CD8-positive, alpha-beta memory T cell (primary cell): ENCODE measurements at places on chromosomes 2 and 18.
A peak's percentile ranks its signal among the peaks of the same experiment; 100 is the strongest.

- DNase-seq, result no peak
Observed at GRCh38 chr2:5125017-5125730, 567.0 kb upstream of the SOX11 start.

DNA sequence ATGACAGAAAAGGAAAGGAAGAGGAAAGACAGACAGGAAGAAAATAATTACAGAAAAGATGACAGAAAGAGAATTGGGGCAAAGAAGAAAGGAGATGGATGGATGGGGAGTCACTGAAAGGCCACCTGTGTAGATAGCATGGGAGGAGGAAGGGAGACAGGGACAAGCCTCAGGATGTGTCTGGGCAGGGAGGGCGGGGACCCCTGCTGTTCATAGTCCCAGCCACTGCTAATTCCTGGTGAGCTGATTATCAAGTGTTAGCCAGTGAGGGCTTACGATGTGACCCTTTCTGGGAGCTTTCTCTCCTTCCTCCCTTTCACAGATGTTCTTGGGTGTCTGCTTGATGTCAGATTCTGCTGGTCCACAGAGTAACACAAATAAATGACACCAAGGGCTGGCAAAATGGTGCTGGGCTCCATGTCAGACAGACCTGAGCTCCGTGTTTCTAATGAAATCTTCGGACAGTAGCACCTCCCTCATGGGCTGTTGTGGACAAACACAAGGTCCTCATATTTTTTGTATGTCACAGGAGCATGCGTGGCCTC lies 13.6 kb downstream of the FHOD3 start:
- DNase-seq, result no peak

DNA sequence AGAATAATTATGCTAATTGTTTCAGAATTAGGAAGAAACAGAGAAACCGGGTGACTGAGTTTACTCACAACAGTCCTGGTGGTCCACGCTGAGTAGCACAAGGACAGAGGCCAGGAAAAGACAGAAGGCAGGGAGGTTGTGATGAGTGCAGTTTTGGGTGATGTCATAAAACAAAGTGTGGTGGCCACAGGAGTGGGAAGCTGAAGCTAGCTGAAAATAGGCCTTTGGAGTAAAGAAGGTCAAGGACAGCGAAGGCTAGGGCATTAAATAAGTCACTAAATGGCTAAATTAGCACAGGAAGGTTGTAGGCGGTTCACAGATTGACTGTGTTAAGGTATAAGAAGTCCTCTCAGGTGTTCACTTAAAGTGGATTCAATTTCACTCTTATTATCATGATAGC lies 120.9 kb upstream of the TTN start:
- no peak for DNase-seq

- DNase-seq, result no peak
Observed at GRCh38 chr2:238498188-238498587, 71.5 kb downstream of the ASB1 start.

- DNase-seq, result no peak
Observed at GRCh38 chr2:66434679-66435548, at the start of gene MEIS1. MEIS1 (plus strand) TSS chr2:66435125; CDS start chr2:66435857, 732 bp downstream.

- no peak for DNase-seq
Observed at GRCh38 chr2:26685989-26686839, 6.3 kb upstream of the KCNK3 start.

- no peak for DNase-seq
Observed at GRCh38 chr2:188776634-188777033, 197.5 kb upstream of the COL3A1 start.

DNA sequence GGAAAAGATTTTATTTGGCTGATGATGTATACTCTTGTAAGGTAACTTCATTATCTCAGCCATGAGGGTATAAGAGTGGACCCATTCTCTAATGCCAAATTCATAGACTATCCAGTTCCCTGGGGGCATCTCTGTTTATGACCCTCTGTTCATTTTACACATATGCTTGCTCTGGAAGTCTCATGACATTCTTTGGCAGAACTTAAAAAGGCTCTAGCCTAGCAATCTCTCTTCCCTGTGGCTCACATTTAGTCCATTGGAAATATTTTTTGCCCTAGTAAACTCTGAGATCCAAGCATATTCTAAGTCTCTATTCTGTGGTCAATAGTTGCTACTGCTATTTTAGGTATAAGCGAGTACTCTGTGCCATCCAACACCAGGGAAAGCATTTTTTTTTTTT lies 1201.8 kb upstream of the ZEB2 start:
- no peak for DNase-seq

DNA sequence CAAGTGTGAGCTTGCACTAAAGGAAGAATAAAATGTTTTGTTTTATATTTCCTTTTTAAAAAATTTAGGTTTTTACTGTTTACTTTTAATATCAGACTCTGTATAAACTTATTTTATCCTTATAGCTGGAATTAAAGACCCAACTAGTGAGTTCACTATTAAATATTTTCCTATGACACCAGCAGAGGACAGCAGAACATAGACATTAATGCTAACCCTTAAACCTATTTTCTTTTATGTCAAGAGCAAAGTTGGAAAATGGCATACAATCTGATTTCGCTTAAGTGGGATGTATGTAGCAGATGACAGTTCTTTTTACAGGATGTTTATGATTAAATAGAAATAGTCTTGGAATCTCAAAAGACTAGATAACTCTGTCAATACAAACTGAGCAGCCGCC lies 188.2 kb upstream of the XIRP2 start:
- no peak for DNase-seq

GRCh38 chr2:33680644-33681363 lies 81.7 kb upstream of the FAM98A start:
- no peak for DNase-seq

DNA sequence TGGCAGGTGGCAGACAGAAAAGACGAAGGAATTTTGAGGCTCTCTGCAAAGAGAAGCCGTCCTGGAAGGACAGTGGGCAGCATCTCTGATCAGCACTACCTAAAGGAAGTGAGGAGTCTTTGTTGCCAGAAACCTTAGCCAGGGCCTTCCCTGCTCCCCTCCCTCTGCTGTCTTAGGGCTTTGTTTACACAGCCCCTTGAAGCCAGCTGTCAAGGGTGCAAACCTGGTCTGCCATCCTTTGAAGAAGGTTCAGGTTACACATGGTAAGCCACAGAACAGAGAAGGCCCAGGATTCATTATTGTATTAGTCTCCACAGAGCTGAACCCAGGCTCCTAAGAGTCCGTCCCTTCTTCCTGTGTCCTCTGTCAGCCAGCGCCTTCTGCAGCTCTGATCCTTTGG lies 356.7 kb downstream of the TGIF1 start:
- DNase-seq, result no peak

DNA sequence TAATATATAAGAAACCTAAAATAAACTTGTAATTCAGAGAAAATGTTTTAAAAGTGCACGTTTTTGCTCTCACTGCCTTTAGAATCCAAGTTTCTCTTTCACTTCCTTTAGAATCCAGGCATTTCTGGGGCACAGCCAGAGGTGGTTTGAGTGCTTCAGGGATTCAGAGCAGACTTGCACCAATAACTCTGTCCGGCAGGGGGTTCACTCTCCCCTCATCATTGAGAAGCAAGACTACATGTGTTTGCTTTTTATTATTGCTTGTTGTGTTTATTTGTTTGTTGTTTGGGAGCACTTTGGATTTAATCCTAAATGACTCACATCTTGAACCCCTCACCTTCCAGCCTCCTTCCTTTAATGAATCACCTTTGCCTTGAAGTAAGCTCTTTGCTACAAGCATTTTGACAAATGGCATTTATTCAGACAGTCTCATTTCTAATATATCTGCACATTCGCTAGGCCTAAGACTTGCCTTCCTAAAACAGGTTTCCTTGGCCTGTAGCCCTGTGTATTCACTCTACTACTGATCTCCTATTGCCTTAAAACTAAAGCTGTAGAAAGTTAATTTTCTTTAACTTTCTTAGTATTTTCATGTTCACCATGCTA lies 233.5 kb upstream of the ATP5MC3 start:
- no peak for DNase-seq

- no peak for DNase-seq
Observed at GRCh38 chr2:108579623-108580022, 45.4 kb downstream of the LIMS1 start.

DNA sequence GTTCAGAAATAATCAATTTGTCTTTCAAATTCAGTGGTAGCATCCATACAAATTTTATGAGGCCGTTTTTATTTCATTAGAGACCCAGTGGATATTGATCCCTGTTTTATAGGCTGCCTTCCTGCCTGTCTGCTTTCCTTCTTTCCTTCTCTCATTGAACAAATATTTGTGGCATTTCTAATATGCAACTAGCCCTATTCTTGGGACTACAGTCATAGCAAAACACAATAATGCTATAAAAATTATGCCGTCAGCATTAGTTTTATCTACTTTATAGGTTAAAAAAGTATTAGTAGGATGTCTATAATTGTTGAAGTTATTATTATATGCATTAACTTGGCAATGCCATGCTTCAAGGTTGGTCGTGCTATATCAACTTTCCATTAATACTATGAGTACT lies 2037.8 kb upstream of the LRRTM1 start:
- no peak for DNase-seq

GRCh38 chr2:178870703-178871102 lies 63.5 kb upstream of the TTN start:
- DNase-seq, result no peak

GRCh38 chr2:197216361-197216979 lies 94.1 kb downstream of the ANKRD44 start:
- no peak for DNase-seq

- DNase-seq, result no peak
Observed at GRCh38 chr18:50038448-50038847, 156.5 kb downstream of the MYO5B start.

GRCh38 chr2:112272669-112273068 lies 2.7 kb upstream of the ZC3H6 start:
- no peak for DNase-seq

DNA sequence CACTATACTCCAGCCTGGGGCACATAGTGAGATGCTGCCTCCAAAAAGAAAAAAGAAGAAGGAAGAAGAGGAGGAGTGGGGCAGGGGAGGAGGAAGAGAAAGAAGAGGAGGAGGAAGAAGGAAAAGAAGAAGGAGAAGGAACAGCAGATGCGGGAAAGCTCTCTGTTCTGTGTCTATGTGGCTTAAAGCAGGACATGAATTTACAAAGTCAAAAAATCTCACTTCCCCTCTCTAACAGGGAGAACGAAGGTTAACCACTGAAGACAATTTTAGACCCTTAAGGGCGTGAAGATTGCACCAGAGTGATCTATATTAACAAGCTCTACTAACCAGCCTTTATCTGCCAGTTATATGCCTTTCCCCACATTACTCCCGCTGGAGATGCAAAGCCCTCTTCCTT lies 258.9 kb downstream of the METTL4 start:
- DNase-seq, result no peak

GRCh38 chr2:232102380-232102779 lies 140.9 kb downstream of the DIS3L2 start:
- no peak for DNase-seq

DNA sequence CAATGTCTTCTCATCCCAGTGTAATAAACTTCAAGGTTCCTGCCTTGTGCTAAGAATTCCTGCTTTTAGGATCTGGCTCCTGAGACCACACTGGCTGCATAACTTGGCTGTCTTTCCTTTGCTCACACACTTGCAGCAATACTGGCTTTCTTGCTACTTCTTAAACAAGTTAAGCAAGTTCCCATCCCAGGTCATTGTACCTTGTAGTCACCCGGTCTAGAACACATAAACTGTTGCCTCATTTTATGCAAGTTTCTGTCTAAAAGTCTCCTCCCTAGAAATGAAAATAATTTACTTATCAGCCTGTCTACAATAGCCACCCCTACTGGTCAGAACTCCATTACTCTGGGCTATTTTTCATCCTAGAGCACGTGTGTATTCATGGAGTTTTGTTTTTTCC lies 887.9 kb upstream of the FAM98A start:
- DNase-seq, result no peak

DNA sequence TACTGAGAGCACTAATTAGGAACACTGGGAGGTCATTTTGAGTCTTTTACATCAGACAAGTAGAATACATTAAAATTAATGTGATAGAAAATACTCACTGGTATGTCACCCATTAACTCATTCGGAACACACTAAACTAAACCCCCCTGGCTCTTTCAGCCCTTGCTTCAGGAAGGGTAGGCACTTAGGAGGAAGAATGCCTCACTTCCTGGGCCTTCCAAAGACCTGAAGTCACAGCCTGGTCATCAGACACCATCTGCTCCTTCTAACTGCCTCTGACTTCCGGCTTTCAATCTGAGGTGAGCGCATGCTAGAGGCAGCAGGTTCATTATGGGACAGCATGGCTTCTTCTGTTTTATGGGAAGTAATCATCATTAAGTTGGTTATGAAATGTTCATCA lies 451.4 kb downstream of the PID1 start:
- DNase-seq, result no peak

GRCh38 chr2:176280867-176281658 lies 11.8 kb downstream of the MTX2 start:
- DNase-seq, result no peak

- DNase-seq, result no peak
Observed at GRCh38 chr2:73983322-73984202, 1.1 kb upstream of the TET3 start.

DNA sequence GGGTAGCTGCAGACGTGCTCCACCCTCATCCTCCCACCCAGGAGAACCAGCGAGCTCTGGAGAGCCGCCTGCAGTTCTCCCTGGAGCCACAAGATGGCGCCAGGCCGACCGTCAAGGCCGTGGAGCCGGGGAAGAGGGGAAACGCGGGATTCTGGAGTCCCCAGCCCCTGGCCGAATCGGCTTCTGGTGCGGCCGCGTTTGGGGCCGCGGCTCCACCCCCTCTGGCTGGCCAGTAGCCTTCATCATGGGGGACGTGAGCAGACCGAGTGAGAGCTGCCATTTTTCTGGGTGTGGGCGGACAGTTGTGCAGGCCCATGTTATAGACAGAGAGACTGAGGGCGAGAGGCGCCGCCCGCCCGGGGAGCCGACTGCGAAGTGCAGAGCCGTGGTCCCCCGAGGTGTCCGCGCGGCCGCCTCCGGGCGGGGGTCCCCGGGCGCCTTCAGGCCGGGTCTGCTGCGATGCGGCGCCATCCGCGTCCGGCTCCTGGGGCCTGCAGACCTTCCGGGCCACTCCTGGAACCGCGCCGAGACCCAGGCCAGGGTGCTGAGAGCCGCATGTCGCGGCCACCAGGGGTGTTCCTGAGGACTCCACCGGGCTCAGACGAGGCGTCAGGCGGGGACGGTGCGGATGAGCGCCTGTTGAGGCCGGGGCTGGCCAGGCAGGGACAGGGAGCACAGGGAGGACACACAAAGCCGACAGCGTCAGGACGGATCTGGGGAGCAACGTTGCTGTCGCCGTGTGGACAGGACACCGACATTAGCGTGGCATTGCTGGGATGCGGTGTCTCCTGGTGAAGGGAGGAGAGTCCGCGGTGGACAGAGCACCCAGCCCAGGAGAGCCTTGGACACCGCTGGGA lies 418.2 kb upstream of the HS6ST1 start:
- peak; percentile 34 for DNase-seq

- no peak for DNase-seq
Observed at GRCh38 chr2:47201224-47201623, 46.1 kb upstream of the STPG4 start.

DNA sequence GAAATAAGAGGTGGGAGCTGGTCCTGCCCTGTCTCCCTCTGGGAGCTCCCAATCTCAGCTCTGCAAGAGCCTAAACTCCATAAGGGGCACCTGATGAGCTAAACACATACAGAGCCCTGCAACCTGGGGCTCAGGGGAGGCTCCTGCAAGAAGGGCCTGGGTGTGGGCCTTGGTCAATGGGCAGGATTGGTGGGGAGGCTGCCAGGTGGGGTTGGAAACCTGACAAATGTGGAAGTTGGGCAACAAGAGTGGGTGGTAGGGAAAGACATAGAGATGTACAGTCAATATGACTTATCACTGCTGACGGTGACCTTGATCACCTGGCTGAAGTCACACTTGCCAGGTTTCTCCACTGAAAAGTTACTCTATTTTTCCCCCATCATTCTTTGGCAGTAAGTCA lies 209.9 kb downstream of the TTC32 start:
- no peak for DNase-seq

- DNase-seq, result no peak
Observed at GRCh38 chr2:208179028-208179609, 10.7 kb downstream of the C2orf80 start.
